ENCODE measurements at places on chromosomes 6 and 20.

- DNase-seq: no peak
These were observed 18.8 kb downstream of the PRR18 start for GRCh38 chr6:166289207-166290060.

DNA sequence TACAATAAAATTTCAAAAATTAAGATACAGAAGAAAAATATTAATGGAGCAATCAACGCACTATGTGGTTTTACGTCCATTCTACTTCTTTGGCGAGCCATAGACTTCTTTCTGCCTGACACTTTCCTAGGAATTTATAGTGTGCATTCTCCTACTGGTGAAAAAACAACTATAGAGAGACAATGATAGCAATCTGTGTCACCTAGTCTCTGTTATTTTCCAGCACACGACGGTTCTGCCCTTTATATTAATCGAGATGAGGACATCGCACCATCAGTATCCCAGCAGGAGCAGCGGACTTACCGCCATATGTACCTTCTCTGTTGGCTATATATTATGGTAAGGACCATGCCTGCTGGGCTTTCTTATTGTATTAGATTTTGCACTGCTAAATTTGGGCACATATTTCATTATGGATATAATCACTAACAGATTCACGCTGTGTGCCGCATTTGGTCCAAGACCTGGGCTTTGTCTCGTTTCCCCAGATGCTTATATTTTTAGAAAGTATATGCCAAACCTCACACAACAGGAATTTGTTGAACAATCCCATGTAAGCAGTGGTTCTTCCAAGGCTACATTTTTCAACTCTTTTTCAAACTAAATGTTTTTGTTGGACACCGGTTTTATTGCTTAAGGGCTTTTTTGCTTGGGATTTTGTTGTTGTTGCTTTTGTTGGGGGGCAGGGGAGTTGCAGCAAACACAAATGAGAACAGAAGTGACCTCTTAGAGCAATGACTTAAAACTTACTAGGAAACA, 166.4 kb downstream of the ADAT2 start:
- DNase-seq: no peak

DNA sequence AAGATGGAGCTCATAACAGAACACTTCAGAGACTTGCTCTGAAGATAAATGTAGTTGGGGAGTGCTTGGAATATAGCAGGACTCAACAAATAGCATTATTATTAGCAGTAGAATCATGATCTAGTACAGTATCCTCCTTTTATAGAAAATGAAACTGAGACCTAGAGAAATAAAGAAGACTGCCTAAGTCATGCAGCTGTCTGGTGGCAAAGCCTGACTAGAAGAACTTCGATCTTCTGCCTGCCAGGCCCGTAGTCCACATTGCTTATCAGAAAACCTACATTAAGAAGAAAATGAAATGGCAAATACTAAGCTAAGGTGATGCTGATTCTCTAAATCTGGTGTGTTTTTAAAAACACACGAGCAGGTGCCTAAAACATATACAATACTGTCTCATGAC, 46.4 kb upstream of the DST start:
- no peak for DNase-seq

- DNase-seq: no peak
These were observed 43.8 kb downstream of the TMEM244 start for GRCh38 chr6:129817332-129817731.

DNA sequence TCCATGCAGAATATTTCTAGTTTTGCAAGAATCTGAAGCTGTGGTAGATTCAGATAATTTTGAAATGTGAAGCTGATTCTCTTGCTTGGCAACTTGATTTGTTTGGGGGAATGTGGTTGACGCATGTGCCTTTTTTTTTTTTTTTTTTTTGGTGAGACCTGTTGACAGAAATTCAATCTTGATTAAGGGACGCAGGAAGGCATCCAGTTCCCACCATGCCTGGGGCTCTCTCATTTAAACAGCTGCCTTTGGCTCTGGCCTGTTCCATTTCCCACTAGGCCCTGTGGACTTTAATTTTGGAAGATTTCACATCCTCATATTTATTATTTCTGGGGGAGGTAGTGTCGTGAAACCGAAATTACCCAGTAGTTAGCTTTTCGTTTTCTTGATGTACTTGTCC, 8.6 kb downstream of the TPX2 start:
- DNase-seq: no peak

DNA sequence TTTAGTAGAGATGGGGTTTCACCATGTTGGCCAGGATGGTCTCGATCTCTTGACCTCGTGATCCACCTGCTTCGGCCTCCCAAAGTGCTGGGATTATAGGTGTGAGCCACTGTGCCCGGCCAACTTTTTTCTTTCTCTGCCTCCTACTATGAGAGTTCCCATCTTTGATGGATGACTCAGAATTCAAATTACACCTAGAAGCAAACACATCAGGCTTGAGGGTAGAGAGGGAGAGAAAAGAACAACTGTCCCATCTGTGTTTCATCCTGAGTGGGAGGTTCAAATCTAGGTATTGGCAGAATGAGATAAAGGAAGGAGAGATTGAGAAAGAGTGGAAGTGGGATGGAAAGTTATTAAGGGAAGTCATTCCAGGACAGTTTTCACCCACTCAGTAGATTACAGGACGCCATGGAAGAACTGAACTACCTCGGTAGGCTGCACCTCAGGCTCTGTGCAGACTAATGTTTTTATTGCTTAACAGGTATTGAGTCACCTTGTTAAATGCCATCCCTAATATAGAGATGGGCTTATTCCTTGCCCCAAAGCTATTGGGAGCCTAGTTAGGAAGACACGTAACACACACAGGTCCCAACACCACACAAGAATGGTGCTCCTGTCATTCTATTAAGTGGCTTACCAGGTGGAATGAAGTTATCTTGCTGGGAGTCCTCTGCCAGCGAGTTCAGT, 275.7 kb downstream of the SOX4 start:
- no peak for DNase-seq

DNA sequence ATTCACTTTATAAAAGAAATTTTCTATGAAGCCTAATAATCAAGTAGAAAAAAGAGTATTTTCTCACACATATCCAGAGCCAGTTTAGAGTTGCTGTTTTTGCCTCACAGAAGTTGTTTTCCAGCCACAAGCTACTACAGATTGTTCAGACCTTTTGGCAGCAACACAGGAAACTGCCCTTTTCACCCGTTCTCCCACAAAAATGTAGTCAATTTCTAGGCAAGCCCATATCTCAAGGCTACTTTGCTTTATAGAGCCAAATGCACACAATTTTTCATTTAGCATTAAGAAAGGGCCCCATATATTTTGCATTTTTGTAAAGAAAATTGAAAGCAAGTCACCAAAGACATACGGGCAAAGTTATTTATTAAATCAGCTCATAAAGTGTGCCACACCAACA, 49.5 kb downstream of the EPB41L2 start:
- DNase-seq: no peak

GRCh38 chr20:63538204-63539091, 1.3 kb upstream of the PTK6 start:
- DNase-seq: no peak

- DNase-seq: no peak
These were observed 1.4 kb downstream of the METTL24 start for GRCh38 chr6:110356778-110357177.

DNA sequence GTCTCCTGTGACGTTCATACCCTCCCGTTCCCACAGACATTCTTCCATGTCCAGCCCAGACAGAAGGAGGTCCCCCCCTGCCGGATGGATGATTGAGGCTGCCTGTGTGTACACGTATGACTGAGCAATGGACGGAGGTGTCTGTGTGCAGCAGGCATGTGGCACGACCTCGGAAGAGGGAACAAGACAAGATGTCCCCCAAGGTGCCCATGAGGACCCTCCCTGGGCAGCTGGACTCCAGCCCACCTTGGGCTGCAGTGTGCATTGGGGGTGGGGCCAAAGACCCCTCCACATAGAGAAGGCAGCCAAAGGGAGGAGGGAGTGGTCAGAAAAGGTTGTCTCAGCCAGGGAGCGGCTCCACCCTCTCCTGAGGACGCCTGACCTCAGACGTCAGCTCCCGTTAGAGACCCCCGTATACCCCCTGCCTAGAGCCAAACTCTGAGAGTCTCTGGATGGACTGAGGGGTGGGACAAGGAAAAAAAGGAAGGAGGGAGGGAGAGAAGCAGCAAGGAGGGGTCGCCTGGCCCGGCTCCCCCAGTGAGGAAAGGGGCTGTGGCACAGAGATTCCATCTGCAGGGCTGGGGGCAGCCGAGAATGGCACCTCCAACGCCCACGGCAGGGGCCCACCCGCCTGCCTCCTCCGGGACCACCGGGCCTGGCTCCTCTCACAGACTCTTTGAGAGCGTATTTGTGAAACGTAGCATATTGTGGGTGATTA, 92.9 kb upstream of the BHLHE23 start:
- peak; percentile 3 for DNase-seq

- DNase-seq: no peak
These were observed 18.1 kb upstream of the GATA5 start for GRCh38 chr20:62493886-62494285.

GRCh38 chr6:52049252-52050050, 38.0 kb downstream of the PKHD1 start:
- no peak for DNase-seq

DNA sequence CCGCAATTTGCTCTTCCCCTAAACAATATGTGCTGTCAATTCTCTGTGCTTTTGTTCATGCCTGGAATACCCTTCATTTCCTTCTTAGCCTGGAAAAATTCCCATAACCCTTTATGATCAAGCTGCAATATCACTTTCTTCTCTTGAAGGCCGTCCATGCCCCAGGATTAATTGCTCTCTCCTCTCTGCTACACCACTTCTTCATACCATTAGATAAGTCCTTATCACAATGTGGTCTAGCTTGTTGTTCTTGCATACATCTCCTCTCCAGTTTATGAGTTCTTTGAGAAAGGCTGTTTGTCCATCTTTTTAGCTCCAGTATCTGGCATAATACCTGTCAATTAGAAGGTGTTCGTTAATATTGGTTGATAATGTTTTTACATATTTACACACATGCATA, 111.2 kb upstream of the SAMD5 start:
- no peak for DNase-seq

DNA sequence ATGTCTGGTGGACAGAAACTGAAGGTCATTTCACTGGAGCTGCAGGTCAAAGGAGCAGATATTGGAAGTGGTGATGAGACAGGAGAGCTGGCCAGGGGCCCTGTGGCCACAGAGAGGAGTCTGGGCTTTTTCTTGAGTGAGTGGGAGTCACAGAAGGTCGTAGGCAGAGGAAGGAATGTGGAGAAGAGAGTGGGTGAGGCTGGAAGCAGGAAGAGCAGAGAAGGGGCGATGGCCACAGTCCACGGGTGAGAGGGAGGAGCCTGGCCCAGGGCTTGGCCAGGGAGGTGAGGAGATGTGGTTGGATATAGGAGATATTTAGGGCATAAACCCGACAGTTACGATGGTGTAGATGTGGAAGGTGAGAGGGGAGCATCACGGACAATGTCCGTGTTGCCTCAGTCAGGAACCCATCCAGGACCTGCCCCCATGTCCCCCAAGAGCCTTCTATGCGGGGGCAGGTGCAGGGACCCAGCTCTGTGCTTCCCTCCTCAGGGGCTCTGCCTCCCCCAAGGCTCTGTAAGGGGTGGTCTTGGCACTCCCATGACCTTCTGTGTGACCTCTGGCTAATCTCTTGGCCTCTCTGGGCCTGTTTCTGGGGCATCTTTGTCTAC, 150.5 kb upstream of the PTPN1 start:
- no peak for DNase-seq

DNA sequence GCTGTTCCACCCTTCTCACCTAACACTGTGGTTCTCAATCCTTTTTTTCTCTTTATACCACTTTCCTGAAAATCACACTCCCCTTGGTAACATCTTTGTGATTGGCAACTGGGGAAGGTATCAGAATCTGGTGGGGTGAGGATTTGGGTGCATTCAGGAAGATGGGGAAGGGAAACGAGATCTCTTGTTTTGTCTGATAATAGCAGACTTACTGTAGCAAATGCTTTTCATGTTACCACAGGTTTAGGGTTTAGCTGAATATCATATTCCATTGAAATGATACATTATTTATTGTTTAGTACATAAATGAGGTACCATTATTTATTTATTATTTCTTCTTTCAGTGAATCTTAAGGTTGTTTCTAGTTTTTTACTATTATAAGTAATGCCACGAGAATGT, 100.8 kb downstream of the RTN4IP1 start:
- DNase-seq: no peak

GRCh38 chr6:132814716-132815570, 574 bp downstream of the RPS12 start:
- no peak for DNase-seq

DNA sequence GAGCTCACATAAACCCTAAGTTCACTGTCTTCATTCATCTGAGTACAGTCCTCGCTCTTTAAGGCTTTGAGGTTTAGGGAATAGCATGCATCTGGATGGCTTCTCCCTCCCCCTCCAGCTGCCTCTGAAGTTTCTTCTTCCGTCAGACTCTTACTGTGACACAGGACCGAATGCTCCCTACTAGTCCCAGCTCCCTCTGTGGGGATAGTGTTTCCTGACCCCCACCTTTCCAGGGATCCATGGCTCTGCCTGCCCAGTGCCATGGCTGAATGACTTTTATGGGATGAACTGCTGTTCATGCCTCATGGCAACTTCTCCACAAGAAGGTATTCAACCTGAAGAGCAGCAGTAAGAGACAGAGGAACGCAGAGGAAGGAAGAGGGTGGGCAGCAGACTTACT, 79.8 kb upstream of the EMILIN3 start:
- DNase-seq: no peak

- DNase-seq: no peak
These were observed 282.1 kb upstream of the BMP2 start for GRCh38 chr20:6485351-6485750.

- no peak for DNase-seq
These were observed 25.3 kb downstream of the SERAC1 start for GRCh38 chr6:158142789-158143188.

GRCh38 chr6:37845930-37846329, 26.4 kb downstream of the ZFAND3 start:
- DNase-seq: no peak

DNA sequence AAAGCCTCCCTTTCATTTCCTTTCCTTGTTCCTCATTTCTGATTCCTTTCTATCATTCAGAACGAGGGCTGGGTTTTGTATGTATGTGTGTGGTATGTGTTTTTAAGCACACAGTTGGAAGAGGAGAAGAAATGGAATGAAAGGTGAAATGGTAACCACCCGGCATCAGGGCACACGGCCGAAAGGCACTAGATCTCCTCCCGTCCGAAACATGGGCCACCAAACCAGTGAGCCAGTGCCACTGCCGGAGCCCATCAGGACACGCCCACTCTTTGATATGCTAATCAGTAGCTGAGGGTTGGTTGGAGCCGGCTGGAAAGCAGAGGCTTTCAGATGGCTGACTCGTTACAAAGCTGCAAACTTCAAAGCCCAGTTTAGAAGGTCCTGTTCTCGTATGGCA, 228.6 kb upstream of the JARID2 start:
- peak; percentile 28 for DNase-seq

DNA sequence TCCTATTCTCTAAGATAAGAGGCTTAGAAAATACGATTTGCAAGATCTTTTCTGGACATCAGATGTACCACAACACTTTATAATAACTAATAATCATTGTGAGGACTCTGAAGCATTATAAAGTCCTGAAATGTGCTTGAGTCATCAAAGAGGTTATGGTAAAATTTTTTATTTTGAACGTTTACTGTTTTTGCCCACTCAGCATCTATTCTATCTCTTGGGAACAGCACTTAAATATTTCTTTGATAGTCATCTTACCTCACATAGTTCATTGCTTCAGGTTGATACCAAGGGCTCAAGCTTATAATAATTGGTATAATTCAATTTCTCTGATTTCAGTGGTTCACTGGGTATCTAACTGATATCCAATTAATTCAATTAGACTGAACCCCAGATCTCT, 700.5 kb downstream of the KHDRBS2 start:
- no peak for DNase-seq

GRCh38 chr20:18284805-18285533, 3.4 kb upstream of the ZNF133 start:
- DNase-seq: no peak

- no peak for DNase-seq
These were observed 32.0 kb downstream of the RPP40 start for GRCh38 chr6:4971851-4972250.

Measured in left ventricle myocardium inferior (tissue), 1 donor.